ENCODE measurements at places on chromosomes 13 and 19.
A peak's percentile ranks its signal among the peaks of the same experiment; 100 is the strongest.

DNA sequence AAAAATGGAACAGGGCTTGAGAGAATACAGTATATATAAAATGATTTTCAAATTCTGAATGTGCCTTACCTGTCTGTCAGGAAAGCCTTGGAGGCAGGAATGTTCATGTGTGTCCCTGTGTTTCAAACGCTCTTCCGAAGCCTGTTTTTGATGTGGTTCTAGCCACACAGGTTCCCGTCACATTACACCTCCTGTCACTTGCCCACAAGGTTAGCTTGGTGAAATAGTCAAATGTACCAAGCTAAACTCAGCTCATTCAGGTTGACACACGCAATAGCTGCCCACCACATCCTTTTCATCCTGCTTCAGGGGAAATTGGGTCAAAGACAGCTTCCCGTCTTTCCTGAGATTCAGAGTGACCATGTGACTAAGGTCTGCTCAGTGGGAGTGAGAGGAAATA is 574.0 kb downstream of the EFNB2 start:
- DNase-seq = no peak

DNA sequence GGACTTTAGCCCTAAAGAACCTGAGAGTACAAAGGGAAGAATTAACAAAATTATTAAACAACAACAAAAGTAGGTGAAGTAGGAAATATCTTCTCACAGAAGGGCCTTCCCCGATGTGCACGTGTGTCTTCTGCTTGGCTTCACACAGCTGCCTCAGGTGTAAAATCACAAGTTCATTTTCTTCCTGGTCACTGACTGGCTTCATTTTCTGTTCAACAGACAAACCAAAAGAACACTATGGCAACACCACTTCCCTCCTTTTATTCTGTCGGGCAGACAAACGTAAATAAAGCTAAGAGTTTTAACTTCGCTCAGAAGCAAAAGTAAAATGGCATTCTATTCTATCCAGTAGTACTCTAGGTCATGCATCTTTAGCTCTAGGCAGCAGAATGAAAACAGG is 140.9 kb downstream of the TBC1D4 start:
- DNase-seq = no peak

DNA sequence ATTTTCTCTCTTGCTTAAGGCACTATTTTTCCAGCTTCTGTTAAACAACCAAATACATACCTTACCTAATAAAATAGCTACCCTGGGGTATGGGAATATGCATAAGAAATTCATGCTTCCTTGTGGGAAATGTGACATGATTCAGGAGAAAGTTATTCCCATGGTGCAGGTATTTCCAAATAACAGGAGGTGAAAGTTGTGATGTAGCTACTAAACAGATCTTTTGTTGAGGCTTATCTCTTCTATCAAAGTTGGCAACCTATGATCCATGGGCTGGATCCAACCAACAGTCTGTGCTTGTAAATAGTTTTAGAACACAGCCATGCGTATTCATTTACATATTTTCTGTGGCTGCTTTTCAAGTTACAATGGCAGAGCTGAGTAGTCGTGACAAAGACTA is 177.8 kb upstream of the NBEA start:
- no peak for DNase-seq

DNA sequence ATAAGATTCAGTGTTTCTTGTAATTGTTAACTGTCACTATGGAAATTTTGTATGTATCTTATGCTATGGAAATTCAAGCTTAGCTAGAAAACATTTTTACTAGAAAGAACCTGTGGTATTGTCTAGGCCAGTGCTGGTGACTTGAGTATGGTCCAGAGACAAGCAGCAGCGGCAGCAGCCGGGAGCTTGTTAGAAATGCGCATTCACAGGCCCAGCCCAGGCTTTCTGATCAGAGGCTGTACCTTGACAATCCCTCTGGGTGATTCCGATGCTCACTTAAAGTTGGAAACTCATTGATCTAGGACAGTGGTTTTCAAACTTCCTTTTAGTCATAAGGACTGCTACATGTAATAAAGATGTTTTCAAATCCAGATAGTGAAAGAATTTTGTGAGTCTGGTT is 287.4 kb downstream of the SHISA2 start:
- no peak for DNase-seq

- no peak for DNase-seq
Observed at GRCh38 chr19:35905178-35905727, 2.8 kb downstream of the TYROBP start.

- DNase-seq = no peak
Observed at GRCh38 chr13:46778095-46778494, 18.9 kb downstream of the ESD start.

- DNase-seq = no peak
Observed at GRCh38 chr19:18208098-18208951, 4.5 kb upstream of the RAB3A start.

DNA sequence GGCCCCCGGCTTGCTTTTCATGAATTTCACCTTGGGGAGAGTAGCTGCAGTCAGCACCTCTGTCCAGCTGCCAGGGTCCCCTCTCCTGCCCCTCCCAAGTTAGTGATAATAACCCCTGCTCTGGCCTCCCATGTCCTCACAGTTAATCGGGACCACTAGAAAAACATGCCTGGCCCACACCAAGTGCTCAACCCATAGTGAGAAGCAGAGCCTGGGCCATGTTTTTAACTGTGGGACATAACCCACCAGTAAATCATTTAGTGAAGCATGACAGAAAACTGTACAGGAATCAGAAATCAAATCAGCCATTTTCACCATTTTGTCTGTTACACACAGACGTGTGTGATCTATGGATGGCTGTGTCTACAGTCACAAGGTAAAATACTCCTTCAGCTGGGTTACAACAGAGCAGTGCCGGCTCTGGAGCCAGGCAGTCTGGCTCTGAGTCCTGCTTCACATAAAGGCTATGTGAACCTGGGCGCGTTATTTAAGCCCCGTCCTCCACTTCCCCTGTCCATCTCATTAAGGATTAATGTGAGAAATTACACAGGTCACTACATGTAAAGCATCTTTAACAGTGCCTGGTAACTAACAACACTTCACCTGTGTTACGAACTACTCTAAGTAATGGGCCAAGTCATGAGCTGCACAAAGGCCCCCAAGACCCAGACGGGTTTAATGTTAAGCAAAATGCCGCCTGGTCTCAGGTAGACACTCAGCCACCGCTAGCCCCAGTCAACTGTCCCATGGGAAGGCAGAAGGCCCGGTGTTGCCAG is 7.6 kb upstream of the ECH1 start:
- no peak for DNase-seq

DNA sequence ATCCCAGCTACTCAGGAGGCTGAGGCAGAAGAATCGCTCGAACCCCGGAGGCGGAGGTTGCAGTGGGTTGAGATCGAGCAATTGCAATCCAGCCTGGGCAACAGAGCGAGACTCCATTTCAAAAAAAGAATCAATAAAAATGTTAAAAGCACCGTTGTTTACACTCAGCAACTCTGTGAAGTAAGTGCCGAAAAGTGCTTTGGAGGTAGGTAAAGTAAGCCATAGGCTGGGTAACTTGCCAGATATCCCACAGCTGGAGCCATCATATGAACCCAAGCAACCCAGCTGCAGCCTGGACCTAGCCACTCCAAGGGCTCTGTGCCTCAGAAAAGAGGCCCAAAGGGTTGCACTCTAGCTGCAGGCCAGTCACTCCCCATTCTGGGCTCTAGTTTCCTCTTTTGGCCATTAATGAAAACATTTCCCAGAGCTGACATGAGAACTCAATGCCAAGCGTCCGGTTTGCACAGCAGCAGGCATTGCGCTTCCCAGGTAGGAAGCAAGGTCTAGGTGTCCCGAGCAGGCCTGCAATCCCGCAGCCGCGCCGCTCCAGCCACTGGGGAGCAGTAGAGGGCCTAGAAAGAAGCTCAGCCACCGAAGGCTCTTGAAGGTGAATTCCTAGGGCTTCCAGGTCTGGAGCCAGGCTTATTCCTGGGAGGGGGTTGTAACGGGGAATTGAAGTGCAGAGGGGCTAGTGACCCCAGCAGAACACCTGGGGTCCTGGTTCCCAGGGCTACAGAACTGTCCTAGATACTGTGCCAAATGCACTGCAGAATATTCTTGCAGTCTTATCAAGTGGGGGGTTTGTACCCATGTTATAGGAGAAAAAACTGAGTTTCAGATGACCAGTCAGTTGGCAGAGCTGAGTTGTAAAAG is 4.1 kb upstream of the CD79A start:
- peak; percentile 33 for DNase-seq

GRCh38 chr13:77674852-77675251 is 22.6 kb upstream of the SLAIN1 start:
- DNase-seq = no peak

GRCh38 chr13:98228661-98229341 is 51.7 kb upstream of the RNF113B start:
- DNase-seq = no peak

DNA sequence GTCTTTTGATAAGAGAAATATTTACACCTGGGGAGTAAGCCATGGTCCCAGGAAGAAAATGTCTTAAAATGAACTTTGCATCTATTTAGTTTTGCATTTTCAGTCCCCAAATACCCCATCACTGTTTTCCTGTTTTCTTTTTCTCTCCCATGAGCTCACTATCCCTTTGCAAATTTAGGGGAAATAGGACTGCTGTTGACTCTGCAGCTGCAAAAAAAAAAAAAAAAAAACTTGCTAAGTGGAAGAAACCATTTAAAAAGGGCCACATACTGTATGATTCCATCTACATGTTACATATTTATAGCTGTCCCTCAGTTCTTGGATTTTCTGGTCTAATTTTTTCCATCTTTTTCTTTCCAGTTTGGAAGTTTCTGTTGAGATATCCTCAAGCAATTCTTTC is 98.2 kb upstream of the SERP2 start:
- DNase-seq = no peak

DNA sequence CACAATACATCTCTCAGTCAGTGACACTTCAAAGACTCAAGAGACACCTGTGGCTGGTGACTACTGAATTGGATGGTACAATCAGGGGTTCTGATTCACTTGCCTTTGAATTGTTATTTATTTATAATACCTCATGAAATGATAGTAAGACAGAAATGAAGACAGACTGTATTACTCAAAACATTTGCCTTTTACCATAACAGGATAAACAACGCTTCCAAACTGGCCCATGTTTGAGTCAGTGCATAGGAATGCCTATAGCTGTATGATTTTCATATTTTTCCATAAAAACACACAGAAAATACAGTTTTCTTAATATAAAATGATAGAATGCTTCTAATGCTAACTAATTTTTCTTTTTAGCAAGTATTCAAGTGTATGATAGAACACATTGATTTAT is 59.5 kb upstream of the FGF14 start:
- DNase-seq = no peak

DNA sequence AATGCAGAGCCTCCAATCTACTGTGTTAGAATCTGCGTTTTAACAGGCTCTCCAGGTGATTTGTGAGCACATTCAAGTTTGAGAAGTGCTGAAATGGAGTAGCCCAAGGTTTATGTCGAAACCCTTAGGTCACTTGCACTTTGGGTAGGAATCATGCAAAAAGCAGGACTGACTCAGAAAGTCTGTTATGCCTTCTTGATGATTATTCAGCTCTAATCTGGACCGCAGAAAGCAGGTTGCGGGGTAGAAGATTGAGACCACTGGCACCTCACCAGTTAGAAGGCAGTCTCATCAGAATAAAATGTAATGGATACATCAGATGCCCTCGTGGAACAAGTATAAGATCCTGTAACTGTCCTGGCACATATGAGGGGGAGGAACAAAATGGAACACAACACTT is 326.3 kb downstream of the DCLK1 start:
- DNase-seq = no peak

- DNase-seq = no peak
Observed at GRCh38 chr13:28489524-28489931, 5.4 kb downstream of the FLT1 start.

DNA sequence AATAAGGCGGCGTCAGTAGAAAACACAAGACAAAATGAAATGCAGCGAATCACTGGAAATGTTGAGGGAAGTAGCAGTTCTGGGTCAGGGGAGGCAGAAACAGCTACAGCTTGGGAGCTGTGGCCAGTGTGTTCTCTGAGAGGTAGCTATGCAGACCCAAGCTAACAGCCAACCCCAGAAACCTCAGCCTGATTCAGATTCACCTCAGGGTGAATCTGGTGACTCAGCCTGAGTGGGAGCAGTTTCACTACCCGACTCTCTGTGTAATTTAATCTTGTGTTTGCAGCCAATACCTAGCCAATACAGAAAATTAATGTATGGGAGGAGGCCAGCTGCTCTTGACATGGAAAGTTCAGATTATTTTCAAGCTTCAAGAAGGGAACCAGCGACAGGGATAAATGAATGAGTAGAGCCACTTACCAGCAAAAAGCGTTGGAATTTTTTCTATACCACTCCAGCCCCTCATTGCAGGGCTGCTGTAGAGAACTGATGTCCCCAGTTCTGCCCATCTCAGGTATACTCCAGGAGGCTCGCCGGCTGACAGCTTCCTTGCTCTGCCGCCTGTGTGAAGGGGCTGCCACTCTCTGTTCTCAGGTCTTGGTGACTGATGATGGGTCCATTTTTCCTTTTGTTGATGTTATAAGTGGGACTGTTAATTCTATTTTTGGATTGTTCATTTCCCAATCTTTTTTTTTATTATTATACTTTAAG is 8.9 kb downstream of the IGFL3 start:
- no peak for DNase-seq

GRCh38 chr19:33390908-33391630 is 17.6 kb downstream of the CEBPG start:
- DNase-seq = no peak

DNA sequence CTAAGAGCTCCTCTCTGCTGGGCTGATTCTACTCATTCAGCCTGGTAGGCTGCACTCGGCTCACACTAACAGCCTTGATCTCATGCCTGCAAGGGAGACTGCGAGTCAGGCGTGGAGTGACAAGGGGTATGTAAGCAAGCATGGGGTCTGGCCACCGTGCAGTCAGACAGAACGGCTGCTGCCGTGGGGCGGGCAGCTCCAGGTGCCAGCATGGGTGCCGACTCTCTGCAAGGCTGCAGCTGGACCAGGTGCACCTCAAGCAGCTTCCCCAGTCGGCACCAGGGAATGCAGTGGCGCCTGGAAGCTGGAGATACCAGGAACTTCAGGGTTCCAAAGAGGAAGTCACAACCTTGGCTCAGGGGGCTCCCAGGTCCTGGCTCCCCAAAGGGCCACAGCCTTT is 892.3 kb downstream of the OLFM4 start:
- DNase-seq = no peak

GRCh38 chr13:29483211-29483610 is 112.3 kb downstream of the SLC7A1 start:
- no peak for DNase-seq

DNA sequence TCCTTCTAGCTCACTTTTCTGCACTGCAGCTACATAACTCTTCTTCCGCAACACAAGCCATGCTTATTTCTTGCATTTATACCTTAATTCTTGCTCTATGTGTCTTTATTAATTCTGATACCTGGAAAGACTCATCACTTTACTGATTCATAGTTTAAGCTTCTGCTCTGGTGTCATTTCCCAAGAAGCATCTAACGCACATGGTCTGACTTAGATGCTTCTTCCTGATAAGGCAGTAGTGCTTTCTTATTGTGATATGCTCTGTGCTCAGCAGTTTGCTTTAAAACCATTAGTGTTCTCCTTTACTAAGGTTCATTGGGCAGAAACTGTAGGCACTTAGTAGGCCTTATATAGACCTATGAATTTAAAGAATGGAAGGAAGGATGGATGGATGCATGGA is 66.4 kb downstream of the EPSTI1 start:
- DNase-seq = no peak
